ENCODE measurements at places on chromosomes 3 and 15.

DNA sequence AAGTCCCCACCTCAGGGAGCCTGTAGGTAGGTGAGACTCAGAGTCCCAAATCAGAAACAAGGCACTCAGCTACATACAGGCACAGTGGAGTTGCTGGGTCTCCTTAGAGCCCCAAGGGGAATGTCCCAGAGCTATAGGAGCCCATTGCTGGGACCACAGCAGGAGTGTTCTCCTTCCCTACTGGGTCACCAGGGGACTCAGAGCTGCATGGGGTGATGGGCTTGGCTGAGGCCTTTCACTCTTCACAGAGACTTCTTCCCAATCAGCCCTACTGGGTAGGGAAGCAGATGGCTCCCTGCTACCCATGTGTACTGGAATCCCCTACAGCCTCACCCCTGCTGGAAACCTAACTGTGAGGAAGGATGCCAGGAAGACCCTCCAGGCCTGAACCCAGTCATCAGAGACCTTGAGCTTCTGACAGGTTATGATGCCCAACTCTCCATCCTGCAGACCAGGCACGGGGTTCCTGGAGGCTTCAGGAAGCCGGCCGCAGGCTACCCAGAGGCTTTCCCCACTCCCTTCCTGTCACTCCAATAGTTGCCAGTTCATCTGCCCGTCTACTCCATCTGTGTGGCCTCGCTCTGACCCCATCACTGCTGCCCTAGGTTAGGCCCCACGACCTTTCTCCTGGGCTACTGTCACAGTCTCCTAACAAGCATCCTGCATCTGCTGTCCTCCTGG is 24.0 kb downstream of the RASGRF1 start:
- no peak for DNase-seq

- no peak for DNase-seq
Observed at GRCh38 chr3:23356169-23356568, 153.0 kb downstream of the UBE2E2 start.

DNA sequence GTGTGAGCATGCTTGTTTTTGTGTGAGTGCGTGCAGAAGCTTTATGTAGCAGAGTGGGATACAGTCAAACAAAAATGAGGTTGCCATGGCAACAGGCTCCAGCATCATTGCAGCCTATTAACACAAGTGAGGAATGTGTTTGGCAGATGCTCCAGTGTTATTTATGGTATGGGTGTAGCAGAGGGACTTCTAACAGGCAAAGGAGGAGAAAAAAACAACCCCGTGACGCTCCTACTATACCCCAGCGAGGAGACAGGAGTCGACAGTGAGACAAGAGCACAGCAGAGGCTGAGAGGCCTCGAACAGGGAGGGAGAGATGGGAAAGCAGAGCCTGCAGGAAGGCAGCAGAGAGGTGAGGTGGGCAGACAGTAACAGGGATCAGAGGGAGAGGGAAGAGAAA is 4.9 kb downstream of the ADCY5 start:
- peak; percentile 4 for DNase-seq

DNA sequence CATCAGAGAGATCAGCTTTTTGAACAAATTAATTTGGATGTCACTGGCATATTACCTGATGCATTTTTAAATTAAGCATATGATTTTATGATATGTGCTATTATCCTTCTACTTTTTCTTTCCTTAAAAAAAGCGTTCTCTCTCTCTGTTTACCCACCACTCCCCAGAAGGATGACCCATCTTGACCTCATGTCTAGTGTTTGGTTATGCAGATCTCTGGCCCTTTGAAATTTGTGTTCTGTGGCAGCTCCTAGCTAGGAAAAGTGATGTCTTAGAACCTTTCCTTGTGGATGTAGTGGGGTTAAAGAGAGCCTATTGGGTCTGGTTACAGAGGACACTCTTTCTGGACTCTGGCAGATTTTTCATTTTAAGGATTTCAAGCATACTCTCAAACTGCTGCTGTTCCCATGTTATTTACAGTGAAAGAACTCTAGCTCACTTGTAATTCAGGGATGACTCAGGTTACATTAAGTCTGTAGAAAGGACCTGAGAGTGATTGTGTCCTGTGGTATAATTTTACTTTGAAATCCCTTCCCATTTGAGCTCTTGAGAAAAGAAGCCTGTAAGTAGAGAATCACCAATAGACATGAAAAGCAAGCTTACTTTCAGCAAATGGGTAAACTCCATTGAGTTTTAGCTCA is 23.8 kb downstream of the ARHGEF26 start:
- DNase-seq: no peak

- DNase-seq: no peak
Observed at GRCh38 chr3:183353421-183353820, 75.0 kb downstream of the MCF2L2 start.

DNA sequence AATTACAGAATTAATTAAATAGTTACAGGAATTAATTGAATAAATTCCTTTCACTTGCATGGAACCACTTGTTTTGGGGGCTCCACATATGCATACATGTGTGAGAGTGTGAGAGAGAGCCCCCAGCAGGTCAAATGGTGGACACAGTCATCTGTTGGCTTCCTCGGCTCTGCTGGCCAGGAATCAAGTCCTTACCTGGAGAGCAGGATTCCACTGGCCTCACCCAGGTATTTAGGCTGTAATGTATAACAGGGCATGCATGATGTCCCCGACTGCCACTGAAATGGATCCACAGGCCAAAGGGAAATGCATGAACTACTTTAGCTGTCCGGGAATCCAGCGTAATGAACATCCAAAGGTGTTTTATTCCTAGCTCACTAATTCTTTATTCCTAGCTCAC is 139.7 kb upstream of the SMAD3 start:
- DNase-seq: no peak

DNA sequence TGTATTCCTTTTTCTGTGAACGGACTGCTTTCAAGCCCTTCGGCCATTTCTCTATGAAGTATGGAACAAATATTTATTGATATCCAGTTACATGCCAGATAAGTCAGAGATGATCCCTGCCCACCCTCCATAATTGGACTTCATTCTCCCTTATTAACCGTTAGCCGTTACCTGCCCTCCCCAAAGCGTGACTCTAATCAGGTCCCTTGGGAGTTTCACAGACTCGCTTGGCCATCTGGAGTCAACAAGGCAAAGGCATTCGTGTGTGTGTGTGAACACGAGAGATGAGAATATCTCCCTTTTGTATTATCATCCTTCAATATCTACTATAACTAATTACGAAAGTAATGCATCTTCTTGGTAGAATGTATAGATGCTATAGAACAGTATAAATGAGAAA is 314.5 kb downstream of the TLE3 start:
- no peak for DNase-seq

DNA sequence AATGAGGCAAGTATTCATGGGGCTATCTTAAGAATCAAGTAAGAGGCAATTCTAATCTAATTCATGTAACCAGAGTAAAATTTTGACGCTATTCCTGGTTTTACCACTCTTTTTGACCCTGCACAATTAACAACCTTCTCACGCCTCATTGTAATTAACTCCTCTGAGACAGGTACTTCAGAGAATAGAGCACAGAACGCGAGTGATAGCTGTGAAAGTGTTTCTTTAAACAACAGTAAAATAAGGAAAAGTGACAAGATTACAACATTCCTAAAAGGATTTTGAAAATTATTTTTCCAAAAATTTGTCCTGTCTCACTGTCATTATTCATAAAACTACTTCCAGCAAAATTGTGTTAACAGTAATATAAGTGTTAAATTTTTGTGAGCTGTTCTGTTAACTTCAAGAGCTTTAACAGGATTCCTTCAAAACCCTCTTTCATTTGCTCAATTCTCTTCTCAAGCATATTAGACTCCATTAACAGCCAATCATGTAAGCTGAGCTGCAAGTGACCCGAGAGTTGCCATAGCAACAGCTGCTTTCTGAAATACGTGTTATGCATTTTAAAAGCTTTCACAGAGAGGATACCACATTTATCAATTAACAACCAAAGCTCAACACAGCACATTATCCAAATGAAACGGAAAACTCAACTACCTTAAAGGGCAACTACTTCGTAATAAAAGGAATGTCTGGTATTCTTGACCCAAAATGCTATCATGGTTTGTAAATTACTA is 93.1 kb downstream of the STAG1 start:
- peak; percentile 51 for DNase-seq

DNA sequence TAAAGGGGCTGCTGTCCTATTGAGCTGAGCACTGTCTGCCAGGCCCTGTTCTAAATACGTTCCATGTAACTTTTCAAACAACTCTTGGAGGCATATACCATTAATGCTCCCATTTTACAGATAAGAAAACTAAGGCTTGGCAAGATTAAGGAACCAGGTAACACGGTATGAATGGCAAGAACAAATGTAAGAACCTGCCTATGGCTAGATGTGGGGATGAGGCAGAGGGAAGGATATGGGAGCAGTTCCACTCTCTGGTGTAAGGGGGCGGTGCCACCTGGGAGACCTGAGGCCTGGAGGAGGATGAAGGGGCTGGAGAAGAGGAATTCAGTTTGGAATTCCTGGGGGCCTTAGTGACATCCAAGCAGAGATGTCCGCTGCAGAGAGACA is 3.8 kb upstream of the LMAN1L start:
- no peak for DNase-seq
